Right cardiac atrium (tissue), 5 donors: ENCODE measurements at places on chromosomes 16 and 17.

- no peak for DNase-seq
Measured at GRCh38 chr17:38701504-38702165, 3.4 kb upstream of the MLLT6 start.

DNA sequence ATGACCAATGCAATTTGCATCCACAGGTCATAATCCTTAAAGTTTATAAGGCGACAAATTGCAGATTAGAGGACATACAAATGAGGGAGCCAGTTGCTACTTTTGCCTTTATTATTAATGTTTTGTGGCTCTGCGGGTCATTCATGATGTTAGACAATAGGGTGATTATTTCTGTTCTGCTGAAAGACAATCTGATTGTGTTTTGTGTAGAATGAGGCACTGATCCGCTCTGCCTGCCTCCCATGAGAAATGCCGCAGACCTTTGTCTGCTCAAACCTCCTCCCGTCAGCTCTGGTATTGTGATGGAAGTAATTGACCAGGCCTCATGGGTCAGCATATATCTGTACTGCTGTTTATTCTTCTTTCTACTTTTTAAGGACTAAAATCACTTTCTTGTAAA is 224.9 kb downstream of the PRKCA start:
- no peak for DNase-seq

- peak; percentile 85 for DNase-seq
Measured at GRCh38 chr17:50117202-50118051, 12.5 kb downstream of the SAMD14 start.

- no peak for DNase-seq
Measured at GRCh38 chr17:32515677-32516383, 29.0 kb downstream of the CDK5R1 start.

GRCh38 chr17:41352597-41353366 is 2.2 kb upstream of the KRT33A start:
- no peak for DNase-seq

GRCh38 chr17:292531-293382 is 59.9 kb downstream of the RPH3AL start:
- DNase-seq = no peak

- peak; percentile 74 for DNase-seq
Measured at GRCh38 chr16:1678500-1679098, 520 bp downstream of the JPT2 start.

DNA sequence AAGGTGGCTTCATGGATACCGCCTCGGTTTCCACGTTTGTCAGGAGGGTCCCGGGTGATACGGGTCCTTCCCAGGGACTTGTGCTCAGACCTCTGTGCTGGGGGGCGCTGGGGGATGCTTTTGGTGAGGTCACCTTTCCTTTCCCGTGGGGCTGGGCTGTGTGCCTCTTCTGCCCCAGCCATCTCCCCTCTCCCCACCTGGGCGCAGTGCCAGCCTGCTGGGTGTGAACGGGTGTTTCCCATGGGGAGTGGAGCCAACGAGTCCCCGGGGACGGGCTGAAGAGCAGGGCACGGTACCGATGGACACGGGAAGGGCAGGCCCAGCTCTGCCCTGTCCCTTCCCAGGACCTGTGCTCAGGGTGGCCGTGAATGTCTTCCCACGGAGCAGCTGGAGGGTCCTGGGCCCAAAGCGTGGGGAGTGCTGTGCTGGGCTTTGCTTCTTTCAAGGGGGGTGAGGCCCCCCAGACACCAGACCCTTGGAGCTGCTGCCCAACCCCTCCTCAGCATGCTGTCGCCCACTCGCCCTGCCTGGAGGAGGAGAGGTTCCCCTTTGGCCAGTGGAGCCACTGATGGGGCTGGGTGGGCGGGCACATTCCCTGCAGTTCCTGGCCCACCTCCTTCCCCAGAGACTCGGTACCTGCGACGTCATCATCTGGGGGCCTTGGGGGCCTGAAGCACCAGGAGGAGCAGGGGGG is 15.5 kb downstream of the TELO2 start:
- no peak for DNase-seq

- no peak for DNase-seq
Measured at GRCh38 chr16:53058441-53058840, 3.6 kb downstream of the CHD9 start.

- no peak for DNase-seq
Measured at GRCh38 chr17:3740611-3741073, 16.9 kb downstream of the HASPIN start.

- no peak for DNase-seq
Measured at GRCh38 chr17:16905593-16906191, 66.2 kb downstream of the TNFRSF13B start.

DNA sequence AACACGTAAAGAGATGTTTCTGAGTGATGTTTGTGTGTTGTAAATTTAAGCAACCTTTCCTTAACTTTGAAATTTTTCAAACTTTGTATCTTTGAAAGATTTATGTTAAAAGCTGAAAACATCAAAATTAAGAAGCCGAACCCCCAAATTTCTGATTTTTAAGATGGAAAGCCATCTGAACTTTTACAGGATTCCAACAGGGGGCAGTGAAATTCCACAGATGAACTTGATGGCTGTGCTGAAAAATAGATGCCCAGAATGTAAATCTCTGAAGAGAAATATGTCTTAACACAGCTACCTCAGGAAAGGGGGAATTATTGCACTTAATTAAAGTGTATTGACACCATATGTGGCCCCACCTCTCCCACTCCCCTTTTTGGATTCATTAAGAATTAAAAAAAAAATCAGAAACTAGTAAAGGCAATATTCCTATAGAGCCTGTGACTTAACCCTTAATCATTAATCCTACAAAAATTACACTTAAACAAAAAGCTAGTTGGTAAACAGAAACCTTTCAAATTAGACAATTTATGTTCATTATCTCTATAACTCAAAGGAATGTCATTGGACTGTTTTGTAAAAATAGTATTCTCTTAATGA is 597.9 kb downstream of the KCNJ2 start:
- DNase-seq = no peak

DNA sequence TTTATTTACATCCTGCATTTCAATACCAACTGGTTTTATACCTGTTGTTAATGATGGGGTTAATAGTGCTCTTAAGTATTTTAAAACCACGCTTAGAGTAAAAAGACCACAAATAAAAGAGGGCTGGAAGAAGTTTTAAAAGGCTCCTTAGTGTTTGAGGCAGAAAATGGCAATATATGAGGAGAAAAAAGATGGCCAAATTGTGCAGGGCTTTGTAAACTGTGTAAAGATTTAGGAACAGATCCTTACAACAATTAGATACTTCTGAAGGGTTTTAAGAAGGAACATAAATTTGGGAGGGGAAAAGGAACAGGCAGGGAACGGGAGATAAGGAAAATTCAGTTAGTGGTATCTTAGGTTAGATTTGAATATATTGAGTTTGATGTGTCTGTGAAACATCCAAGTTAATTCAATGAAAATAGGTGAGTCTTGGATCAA is 12.7 kb downstream of the CDC27 start:
- DNase-seq = no peak

GRCh38 chr16:85586380-85587104 is 26.6 kb upstream of the GSE1 start:
- DNase-seq = peak; percentile 76

- DNase-seq = no peak
Measured at GRCh38 chr16:65547772-65548446, 426.0 kb upstream of the CDH11 start.

DNA sequence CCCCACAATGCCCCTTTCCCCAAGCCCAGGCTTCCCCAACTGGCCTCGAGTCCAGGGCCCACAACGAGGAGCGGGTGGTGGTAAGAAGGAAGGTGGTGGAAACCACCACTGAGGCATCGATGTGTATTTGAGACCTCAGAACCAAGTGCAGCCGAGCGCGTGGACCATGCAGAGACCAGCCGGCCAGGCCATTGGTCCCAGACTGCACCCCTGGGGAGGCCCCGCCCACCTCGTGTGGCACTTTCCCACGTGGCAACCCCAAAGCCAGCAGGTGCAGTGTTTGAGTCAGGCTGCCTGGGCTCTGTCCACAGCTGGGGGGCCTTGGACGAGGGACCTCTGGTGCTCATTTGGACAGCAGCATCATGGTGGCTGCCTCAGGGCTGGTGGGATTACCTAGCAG is 28.1 kb upstream of the BAHCC1 start:
- DNase-seq = peak; percentile 47

DNA sequence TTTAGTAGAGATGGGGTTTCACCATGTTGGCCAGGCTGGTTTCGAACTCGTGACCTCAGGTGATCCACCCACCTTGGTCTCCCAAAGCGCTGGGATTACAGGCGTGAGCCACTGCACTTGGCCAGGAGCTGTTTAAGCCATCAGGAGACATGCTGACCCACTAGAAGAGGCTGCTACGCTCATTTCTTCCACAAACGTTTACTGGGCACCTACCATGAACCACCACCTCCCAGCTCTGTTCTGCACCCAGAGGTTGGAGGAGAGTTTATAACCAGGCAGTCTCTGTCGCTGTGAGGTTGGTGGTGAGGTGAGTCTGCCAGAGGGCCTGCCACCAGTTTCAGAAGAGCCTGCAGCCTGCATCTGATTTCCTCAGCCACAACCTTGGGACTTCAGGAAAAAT is 51.8 kb downstream of the SF3B3 start:
- DNase-seq = no peak

DNA sequence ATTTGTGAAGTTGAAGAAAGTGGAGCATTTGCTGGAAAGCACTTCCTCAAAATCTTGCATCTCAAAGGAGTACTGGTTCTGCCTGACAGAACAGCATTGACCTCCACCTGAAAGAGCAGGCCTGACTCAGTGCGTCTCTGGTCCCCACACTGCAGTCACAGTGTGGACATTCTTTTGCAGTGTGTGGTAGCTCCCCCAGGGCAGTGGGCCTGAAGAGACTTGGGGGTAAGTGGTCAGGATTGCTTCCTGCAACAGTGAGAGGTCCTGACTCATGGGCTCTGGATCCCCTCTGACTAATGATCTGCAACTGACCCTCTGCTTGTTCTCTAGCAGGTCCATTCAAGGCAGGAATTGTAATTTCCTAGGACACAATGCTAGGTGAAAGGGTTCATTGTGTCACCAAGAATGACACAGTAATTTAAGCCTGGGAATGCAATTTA is 204.9 kb upstream of the KCNJ16 start:
- no peak for DNase-seq

DNA sequence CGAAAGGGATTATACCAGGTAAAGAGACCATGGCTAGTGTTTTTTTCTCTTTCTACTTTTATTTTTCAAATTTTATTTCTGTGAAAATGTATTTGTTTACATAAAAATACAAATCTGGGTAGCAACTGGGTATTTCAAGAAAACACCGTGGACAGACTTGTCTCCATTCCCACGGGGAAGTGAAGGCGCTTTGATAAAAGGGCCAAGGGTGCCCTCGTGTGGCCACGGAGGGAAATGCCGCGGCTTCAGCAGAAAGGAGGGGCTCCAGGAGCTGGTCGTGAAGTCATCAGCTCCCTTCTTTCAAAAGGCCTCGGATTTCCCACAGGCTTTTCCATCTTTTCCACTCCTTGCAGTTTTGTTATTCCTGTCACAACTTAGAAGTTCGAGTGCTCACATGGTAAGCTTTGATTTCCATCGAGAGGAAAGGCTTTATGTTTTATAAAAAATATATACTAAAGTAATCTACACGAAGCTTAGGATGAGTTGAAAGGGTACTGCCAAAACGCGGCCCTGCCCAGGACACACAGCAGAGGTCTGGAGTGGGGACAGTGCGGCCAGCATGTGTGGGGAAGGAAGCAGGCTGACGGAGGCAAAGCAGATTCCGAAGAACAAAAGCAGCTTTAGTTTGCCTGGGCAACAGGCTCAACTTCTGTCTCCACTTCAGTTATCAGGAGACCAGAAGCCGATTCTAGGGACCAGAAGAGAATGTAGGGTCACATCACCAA is 15.3 kb upstream of the MNT start:
- peak; percentile 96 for DNase-seq

- DNase-seq = no peak
Measured at GRCh38 chr17:76935331-76935730, 67.1 kb downstream of the MGAT5B start.

DNA sequence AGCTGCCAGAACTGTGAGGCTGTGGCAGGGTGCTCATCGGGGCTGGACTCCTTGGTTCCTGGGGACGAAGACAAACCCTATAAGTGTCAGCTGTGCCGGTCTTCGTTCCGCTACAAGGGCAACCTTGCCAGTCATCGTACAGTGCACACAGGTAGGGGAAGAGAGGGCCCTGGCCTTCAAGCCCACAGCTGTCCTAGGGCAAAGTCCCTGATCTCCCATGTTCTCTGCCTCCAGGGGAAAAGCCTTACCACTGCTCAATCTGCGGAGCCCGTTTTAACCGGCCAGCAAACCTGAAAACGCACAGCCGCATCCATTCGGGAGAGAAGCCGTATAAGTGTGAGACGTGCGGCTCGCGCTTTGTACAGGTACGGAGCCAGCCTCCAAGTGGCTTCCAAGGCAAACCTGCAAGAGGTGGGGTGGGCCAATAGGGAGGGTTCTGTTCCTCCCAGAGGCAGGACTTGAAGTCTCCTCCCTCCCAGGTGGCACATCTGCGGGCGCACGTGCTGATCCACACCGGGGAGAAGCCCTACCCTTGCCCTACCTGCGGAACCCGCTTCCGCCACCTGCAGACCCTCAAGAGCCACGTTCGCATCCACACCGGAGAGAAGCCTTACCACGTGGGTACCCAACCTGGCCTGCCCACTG is 3.7 kb downstream of the BCL6B start:
- peak; percentile 39 for DNase-seq

DNA sequence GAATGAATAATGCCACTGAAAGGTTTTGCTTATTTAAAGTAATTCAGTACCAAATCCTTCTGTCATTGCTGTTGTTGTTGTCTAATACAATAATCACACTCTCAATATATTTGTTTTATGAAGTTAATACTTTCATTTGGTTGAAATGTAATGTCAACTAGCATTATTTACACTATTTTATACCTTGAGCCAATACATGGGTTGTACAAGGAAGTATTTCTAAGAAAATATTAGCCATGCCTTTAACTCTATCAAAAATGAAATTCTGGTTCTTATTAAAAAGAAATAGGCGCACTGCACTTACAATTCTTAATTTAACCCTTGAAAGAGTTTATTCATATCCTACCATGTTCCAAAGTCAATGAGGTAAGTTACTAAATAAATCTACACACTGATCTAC is 17.6 kb upstream of the ABCA10 start:
- no peak for DNase-seq

DNA sequence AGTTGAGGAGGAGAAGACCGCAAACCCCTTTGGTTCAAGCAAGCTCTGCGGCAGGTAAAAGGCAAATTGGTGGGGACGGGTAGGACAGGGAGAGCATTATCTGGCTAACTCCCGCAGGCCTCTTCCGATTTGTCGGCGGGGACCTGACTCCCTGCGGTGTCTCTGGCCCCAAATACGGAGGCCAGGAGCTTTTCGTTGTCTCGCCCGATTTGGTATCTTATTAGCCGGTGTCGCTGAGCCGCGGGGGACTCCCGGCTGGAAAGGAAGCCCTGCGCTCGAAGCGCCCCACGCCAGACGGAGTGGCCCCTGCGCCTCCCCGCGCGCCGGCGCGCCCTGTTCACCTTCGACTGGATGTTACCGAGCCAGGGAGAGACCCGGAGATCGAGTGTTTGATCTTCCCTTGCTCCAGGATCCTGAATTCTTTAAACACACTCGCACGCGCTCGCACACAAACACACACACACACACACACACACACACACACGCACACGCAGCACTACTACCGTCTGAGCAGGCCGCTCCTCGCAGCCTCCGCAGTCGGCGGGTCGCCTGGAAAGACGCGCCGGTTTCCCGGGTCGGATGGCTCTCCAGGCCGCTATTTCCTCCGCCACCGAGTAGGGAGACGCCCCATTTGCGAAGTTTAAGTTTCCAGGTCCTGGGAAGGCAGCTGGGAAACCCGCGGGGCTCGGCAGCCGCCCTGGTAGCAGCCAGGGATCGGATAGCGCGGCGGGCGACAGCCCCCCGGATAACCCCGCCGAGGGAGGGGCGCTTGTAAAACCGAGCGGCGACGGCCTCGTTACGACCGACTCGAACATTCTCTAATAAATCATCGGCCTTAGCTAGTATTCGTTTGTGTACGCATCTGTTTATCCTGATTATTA is 3.3 kb downstream of the PRAC1 start:
- DNase-seq = no peak
